Ovary (tissue), 10 donors: ENCODE measurements at places on chromosomes 6 and 20. TPM values are rescaled to one million over a fixed set of nuclear protein-coding genes. Genes with fewer than 3 reads are reported as not detected.

LPIN3 gene
- 5.1 TPM for polyA plus RNA-seq

SIRPG gene
- polyA plus RNA-seq: 1.4 TPM

FNDC11 gene
- polyA plus RNA-seq: not detected

UBD gene
- polyA plus RNA-seq: 4.2 TPM

FHL5 gene
- 31.1 TPM for polyA plus RNA-seq

PGC gene
- not detected for polyA plus RNA-seq

SIRPA gene
- polyA plus RNA-seq: 15.7 TPM

PHF20 gene
- polyA plus RNA-seq: 17.6 TPM

PCSK2 gene
- 6.7 TPM for polyA plus RNA-seq

FAM184A gene
- 3.6 TPM for polyA plus RNA-seq

FAM209B gene
- polyA plus RNA-seq: 0.22 TPM

TGM3 gene
- polyA plus RNA-seq: 0.20 TPM
